ENCODE measurements at places on chromosomes 4 and X.

DNA sequence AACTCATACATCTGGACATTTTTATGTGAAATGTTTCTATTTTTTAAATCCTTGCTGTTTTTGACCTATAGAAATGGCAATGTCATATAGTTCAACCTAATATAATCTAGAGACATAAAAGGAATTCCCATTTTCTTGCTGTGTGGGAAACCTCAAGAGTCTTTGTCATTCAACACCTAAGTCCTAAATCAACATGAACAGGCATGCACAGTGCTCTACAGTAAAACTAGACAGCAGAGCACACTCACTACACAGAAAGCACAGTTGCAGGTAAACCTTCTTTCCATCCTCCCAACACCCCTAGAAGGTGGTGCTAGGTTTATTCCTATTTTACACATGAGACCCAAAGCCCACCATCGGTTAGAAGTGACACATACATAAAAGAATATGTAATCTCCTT, 79.1 kb upstream of the C1QTNF7 start:
- no peak for DNase-seq

- no peak for DNase-seq
These were observed 151.1 kb downstream of the SLC7A11 start for GRCh38 chr4:138090918-138091676.

DNA sequence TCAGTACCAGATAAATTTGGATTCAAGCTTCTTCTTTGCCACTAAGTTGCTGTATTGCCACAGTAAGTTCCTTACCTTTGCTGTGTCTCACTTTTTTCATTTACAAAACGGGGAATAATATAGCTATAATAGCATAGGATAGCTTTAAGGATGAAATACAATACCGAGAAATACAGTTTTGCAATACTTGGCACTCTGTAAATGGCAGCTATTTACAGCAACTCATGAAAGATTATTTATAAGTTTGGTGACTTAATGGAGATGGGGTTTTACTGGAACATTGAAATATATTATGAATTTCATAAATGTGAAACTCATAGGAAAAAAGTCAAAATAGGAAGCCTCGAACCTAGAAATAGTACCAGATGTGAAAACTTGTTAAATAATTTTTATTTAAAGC, 27.6 kb downstream of the ANXA10 start:
- DNase-seq, result no peak

GRCh38 chr4:105710678-105711077, 2.1 kb downstream of the GSTCD start:
- no peak for DNase-seq

GRCh38 chrX:87528487-87528886, 10.9 kb downstream of the KLHL4 start:
- no peak for DNase-seq

DNA sequence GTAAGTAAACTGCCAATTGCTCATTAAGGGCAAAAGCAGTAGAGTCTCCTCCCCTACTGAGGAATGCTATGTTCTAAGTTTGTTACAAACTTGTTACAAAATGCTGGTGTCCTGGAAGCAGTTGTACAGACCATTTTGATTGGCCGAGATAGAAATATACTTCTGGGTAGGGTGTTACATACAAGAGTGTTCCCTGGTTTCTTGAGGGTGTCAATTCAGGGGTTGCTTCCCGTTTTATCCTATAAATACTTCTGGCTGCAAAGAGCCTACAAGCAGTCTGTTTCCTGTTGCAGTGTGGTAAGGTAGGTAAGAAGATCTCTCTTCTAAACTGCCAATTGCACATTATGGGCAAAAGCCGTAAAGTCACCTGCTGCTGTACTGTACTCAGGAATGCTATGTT, 5.7 kb downstream of the TRPC5OS start:
- DNase-seq, result no peak

GRCh38 chrX:69555481-69556041, 51.4 kb downstream of the NALF2 start:
- no peak for DNase-seq

GRCh38 chrX:118039591-118039990, 77.0 kb downstream of the KLHL13 start:
- no peak for DNase-seq

All from activated CD4-positive, alpha-beta T cell treated with anti-CD3 and anti-CD28 coated beads, Interleukin-2, amount 50 U/mL, for 4 hours (primary cell).